Gastroesophageal sphincter (tissue), 4 donors: ENCODE measurements at places on chromosomes 7 and 10. TPM values are rescaled to one million over a fixed set of nuclear protein-coding genes. Genes with fewer than 3 reads are reported as not detected.

CYP2C8 gene
- not detected for total RNA-seq

DNA sequence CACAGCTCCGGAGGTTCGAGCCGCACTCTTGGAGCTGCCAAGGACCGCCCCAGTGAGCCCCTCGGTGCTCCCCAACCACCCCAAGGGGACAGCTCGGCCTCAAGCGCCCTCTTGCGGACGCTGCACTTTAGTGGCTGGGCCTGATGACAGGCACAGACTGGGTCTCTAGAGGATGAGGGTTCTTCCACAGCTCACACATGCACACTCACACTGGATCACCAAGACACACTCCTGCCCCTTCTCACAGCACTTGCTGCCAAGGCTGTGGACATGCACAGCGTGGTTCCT, 2.1 kb downstream of the RET start:
- no peak for ATAC-seq

- no peak for ATAC-seq
Observed at GRCh38 chr10:50937230-50937907, 51.9 kb upstream of the A1CF start.

RHEB gene
- total RNA-seq = 175 TPM

DNA sequence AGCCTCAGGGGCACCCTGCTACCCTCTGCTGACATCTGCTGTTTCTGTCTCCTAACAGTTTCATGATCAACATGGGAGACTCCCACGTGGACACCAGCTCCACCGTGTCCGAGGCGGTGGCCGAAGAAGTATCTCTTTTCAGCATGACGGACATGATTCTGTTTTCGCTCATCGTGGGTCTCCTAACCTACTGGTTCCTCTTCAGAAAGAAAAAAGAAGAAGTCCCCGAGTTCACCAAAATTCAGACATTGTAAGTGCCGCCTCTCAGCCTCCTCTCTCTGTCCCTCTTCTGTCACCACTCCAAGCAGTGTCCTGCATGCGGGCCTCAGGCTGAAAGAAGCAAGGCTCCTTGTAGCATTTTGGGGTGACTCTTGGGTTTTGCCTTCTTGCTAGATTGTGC, 39.0 kb downstream of the POR start:
- no peak for ATAC-seq

- no peak for ATAC-seq
Observed at GRCh38 chr7:52455571-52455970, 579.9 kb upstream of the POM121L12 start.

GRCh38 chr7:104960741-104961448, 53.1 kb upstream of the KMT2E start:
- ATAC-seq = peak; percentile 61

DNA sequence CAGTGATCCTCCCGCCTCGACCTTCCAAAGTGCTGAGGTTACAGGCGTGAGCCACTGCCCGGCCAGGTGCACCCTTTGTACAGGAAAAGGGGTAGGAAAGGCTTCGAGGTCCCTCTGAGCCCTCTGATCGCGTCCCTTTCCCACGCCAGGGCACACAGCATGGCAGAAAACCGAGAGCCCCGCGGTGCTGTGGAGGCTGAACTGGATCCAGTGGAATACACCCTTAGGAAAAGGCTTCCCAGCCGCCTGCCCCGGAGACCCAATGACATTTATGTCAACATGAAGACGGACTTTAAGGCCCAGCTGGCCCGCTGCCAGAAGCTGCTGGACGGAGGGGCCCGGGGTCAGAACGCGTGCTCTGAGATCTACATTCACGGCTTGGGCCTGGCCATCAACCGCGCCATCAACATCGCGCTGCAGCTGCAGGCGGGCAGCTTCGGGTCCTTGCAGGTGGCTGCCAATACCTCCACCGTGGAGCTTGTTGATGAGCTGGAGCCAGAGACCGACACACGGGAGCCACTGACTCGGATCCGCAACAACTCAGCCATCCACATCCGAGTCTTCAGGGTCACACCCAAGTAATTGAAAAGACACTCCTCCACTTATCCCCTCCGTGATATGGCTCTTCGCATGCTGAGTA, 871 bp downstream of the POP7 start:
- no peak for ATAC-seq

DNA sequence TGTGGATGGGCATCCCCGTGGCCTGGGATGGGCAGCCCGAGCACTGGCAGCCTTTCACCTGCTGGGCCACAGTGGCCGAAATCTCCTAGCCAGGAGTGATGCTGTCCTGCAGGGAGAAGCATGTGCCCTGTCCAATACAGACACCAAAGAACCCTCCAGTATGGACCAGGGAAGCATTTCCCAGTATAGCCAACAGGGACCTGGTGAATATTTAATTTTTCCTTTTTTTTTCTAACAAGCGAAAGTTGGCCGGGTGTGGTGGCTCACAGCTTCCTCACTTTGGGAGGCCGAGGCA, 11.0 kb downstream of the IMPDH1 start:
- ATAC-seq = peak; percentile 9

NUP42 gene
- total RNA-seq = 32.6 TPM

DNA sequence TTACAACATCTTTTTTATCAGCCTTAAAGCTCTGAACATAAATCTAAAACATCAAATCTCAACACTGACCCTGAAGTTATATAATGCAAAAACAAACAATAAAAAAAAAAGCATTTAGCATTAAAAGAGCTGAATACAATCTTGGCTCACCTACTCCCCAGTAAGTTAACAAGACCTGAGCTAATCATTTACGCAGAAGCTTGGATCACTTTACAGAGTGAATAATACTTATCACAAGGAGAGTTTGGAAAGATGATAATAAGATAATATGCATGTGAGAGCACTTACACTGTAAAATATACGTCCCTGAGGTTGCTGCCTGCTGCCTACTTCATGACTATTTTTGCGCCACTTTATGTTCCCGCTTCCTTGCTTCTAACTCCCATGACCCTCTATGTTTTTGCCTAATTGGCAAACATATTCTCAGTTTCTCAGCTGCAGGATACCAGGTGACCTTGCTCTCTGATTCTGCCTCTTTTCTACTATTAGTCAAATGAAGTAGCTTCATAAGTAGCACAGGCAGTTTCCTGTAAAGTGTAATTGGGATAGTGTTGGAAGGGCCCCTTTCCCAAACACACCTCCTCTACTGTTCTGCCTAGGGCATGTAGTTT, 333.6 kb downstream of the LRRTM3 start:
- ATAC-seq = no peak

NUTM2E gene
- 0.39 TPM for total RNA-seq

C7orf57 gene
- total RNA-seq = not detected

DNA sequence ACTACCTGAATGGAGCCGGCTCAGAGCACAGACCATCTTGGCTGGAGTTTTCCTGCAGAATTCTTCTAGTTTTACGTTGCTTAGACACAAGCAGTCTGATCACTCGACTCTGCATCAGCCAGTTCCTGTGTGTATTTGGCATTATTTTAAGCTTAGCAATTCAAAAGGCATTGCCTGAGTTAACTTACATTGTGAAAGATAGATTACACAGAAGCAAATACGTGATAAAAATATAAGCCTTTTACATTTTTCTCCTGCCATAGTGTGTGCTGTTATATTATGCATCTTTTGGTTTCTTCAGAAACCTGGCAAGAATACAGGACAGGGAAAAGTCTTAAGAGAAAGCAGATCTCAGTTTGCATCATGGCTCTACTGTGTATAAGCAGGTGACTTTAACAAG, 98.1 kb downstream of the LRRC4 start:
- no peak for ATAC-seq
